Stimulated activated CD4-positive, alpha-beta T cell treated with anti-CD3 and anti-CD28 coated beads, Interleukin-1b, Interleukin-23, amount 100 ng/mL, for 1 hour (primary cell): ENCODE measurements at places on chromosomes 11 and 22.

- no peak for DNase-seq
Measured at GRCh38 chr11:61445516-61445915, 15.6 kb downstream of the SDHAF2 start.

DNA sequence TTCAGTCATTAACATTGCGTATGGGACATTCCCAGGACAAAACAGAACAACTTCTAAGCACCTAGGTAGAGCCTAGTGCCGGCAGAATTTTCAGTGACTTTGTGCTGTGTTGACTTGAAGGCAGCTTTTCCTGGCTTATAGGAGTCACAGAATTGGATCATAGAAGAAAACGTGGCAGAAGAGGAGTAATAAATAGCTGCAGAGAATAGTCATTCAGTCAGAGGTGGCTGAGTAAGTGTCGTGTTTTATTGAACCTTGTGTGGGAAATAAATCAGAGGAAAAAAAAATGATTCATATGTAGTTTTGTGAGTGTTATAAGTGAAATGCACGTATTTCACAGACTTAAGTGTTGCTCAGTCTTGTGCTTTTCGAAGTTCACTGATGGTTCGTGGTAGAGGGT, 2.1 kb downstream of the BARX2 start:
- no peak for DNase-seq

- no peak for DNase-seq
Measured at GRCh38 chr11:9716275-9717039, 52.6 kb downstream of the SWAP70 start.

DNA sequence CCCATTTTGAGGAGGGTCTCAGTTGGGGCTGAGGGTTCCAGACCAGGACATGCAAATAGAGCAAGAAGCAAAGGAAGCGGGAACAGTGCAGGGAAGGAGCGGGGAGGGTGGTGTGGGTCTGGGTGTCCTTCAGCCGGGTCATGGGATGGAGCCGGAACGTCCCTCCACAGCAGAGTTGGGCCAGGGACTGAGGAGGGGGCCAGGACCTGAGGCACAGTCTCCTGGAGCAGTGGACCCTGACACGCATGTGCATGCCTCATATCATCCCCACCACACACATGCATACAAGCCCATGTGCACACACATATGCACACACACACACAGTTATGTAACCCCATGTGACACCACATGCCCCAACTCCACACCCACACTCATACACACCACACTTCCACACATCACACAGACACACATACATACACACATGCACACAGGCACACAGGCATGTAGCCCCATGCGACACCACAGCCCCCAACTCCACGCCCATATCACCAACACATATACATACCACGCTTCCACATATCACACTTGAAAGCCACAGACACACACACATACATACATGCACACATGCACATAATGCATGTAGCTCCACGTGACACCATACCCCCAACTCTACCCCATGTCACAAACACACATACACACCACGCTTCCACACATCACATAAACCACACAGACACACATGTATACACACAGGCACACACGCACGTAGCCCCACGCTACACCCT, 1026.6 kb downstream of the BRD1 start:
- DNase-seq = no peak

GRCh38 chr11:17930544-17931125, 82.2 kb downstream of the SERGEF start:
- no peak for DNase-seq

DNA sequence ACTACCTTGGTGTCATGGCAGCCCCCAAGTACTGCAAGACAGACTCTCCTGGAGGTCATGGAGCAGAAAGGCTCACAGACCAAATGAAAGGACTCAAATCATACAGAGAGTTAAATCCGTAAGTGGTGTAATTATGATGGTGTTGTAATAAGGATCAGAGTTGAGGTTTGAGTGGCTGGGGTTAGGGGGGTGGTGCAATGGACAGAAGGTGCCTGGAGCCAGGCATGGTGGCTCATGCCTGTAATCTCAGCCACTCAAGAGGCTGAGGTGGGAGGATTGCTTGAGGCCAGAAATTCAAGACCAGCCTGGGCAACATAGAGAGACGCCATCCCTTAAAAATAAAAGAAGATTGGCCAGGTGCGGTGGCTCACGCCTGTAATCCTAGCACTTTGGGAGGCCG, 18.7 kb downstream of the ART5 start:
- DNase-seq = no peak

DNA sequence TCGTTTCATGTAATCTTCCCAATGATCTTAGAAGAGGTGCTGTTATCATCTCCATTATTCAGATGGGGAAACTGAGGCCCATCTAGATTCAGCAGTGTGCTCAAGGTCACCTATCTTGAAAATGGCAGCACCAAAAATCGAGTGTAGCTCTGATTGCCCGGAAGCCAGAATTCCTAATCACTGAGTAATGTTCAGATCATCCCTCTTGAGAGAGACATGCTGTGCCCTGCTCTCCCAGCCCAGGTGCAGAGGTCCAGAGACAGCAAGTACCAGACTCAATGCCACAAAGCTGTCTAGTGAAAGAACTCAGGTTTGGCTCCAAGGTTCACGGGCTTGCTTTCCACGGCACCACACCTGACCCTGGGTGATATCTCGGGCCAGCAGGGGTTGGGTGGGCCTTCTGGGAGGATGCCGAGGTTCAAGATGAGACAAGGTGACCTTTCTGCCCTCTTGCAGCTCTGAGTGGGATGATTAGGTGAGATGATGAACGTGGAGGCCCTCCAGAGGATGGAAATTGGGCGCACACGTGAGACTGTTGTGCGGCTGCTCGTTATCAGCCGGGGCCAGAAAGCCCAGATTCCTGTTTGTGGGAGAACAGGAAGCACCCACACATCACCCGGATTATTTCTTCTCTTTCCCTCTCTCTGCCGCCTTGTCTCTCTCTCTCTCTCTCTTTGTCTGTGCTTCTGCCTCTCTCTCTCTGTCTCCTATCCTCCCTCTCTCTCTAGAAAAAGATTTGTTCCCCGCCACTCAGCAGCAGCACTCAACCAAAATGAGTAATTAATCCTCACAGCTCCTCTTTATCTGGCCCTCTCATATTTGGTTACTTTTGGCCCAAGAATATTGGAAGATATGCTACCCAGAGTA, 19.0 kb upstream of the RASD2 start:
- DNase-seq = no peak

GRCh38 chr11:111098091-111098490, 147.4 kb upstream of the POU2AF2 start:
- DNase-seq = no peak

- no peak for DNase-seq
Measured at GRCh38 chr11:130715085-130715876, 201.0 kb downstream of the SNX19 start.

DNA sequence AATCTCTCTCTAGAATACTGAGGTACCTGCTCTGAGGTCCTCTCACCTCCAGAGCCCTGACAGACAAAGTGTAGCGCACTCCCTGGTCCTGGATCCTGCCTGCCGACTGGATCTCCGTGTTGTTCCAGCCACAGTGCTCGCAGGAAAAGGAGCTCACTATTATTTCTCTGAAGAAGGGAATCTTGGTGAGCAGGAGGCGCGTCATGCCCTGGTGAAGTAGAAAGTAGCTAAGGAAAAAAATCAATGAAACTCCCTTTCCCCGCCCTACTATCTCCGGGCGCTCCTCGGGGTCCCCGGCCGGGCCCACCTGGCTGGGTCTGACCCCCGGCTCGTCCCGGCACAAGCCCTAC, 412 bp downstream of the ZPR1 start:
- DNase-seq = no peak

GRCh38 chr22:46070803-46071450, 79.4 kb upstream of the PPARA start:
- no peak for DNase-seq

GRCh38 chr22:37633625-37634416, 5.6 kb upstream of the SH3BP1 start:
- no peak for DNase-seq

DNA sequence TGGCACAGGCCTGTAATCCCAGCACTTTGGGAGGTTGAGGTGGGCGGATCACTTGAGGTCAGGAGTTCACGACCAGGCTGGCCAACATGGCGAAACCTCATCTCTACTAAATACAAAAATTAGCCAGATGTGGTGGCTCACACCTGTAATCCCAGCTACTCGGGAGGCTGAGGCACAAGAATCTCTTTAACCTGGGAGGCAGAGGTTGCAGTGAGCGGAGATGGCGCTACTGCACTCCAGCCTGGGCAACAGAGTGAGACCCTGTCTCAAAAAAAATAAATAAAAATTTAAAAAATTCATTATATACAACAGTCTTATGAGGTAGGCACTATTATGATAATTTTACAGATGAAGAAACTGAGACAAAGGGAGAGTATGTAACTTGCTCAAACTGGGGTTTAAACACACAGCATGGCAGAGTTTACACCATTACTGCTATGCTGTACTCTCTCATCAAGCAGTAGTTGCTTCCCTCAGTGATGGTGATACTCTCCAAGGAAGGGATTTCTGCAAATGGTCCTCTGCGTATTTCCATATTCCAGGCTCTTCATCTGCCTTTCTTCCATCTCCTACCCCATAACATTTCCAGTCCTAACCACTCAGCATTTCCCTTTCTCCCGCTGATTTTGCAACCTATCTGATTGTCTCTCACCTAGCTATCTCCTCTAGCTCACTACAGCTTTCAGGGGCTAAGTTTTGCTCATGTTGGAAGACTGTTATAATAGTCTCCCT, 95.3 kb downstream of the CCDC83 start:
- DNase-seq = no peak

GRCh38 chr11:88813233-88813915, 252.4 kb downstream of the GRM5 start:
- DNase-seq = no peak

DNA sequence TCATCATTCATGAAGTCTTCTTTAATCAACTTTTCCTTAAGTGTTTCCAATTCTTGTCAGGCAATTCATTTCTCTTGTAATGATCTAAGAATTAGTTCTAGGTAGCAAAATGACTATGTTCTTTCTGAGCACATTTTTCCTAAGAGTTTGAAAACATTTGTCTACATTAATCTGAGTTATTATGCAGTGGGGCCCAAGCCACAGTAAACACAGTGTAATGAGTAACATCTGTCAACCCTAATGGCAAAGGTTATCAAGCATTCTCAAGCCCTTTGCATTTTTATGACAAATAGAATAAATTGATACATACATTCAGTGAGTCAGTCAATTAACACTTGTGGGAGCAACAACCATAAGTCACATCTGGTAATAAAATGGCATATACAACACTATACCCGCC, 106.7 kb upstream of the ZC3H12C start:
- no peak for DNase-seq

DNA sequence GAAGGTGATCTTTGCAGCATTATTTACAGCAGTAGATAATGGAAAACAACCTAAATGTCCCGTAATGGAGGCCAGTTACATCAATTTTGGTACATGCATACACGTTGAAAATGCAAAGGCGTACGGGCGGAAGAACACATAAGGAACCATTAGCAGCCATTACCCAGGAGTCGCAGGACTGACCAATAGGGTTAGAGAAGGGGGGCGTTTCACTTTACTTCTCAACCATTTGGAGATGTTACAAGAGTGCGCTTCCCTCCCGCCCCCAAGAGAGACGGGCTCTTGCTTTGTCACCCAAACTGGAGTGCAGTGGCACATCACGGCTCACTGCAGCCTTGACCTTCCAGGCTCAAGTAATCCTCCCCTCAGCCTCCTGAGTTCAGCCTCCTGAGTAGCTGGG, 52.8 kb upstream of the SLC35C1 start:
- DNase-seq = no peak

DNA sequence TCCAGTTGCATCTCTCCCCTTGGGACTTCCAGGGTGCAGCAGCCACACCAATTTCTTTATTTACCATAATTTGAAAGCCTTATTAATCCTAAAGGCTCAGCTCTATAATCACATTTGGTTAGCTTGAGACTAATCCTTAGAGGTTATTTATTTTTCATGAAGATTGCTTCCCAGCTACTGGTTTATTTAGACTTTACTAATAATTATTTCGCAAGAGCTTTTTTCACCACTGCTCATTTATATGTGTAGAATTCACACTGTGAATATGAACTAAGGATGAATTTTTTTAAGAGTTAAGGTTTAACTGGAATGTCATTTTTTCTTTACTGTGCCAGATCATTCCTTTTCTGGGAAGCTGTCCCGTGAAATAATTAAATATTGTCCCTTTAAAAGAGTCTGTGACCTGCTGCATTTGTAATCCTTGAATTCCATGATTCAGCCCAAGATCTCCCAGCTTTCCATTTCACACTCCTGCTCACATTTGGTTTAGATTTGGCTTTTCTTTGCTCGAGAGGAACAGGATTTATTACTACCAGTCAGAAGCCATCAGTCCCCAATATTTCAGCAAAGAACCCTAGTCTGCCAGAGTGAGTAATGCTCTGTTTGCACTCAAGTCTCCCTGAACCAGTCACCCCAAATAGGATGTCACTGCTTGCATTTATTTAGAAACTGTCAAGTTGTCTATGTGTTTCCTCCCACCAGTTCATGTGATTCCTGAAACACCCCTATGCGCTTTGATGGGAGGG, 4.4 kb upstream of the CD44 start:
- DNase-seq = no peak

DNA sequence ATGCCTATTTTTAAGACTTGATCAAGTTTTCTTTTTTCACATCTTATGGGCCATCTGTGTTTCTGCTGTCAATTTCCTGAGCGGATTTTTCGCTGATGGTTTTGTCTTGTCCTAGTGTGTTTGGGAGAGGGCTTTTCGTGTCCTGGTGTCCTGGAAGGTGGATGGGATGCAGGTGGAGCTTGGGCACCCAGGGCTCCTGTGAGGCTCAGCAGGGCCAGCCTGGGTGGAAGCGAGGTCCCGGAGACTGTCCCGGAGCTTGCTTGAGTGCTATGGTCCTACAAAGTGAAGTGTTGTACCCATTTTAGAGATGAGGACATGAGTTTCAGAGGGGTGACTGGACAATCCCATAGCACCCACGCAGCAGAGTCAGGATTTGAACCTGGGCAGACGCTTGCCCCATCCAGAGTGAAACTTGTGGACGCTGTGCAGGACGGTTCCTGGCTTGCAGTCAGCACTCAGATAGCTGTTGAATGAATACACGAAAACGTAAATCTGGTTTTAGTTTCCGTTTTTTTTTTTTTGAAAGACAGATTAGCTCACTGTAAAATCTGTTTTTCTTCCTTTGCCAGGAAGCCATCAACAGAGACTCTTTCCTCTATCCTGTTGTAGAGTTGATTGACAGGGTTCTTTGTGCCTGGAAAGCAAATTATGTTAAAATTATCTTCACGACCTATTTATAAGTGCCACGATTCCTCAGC, 64.1 kb downstream of the TBC1D22A start:
- DNase-seq = no peak

GRCh38 chr11:16956538-16957153, 57.6 kb downstream of the PLEKHA7 start:
- DNase-seq = no peak
